Stimulated activated naive CD8-positive, alpha-beta T cell treated with anti-CD3 and anti-CD28 coated beads, Interleukin-15, amount 100 ng/mL, for 72 hours (primary cell): ENCODE measurements at places on chromosomes 4 and X.

GRCh38 chrX:119101168-119101567 is 26.4 kb downstream of the KIAA1210 start:
- DNase-seq = no peak

- DNase-seq = no peak
Measured at GRCh38 chr4:133584714-133585113, 435.6 kb downstream of the PCDH10 start.

- no peak for DNase-seq
Measured at GRCh38 chrX:120357186-120357585, 4.7 kb upstream of the ATP1B4 start.

GRCh38 chr4:38125816-38126215 is 165.6 kb downstream of the PTTG2 start:
- no peak for DNase-seq

GRCh38 chrX:22063284-22063683 is 31.2 kb downstream of the PHEX start:
- peak; percentile 13 for DNase-seq

- DNase-seq = no peak
Measured at GRCh38 chr4:153468587-153468986, 2.4 kb downstream of the TMEM131L start.

- DNase-seq = no peak
Measured at GRCh38 chr4:139800082-139800481, 134.5 kb downstream of the MGST2 start.

GRCh38 chrX:71996136-71996535 is 85.5 kb downstream of the NHSL2 start:
- no peak for DNase-seq

GRCh38 chrX:7024850-7025249 is 122.7 kb upstream of the STS start:
- no peak for DNase-seq

GRCh38 chr4:76737180-76737579 is 160.8 kb downstream of the SOWAHB start:
- no peak for DNase-seq

DNA sequence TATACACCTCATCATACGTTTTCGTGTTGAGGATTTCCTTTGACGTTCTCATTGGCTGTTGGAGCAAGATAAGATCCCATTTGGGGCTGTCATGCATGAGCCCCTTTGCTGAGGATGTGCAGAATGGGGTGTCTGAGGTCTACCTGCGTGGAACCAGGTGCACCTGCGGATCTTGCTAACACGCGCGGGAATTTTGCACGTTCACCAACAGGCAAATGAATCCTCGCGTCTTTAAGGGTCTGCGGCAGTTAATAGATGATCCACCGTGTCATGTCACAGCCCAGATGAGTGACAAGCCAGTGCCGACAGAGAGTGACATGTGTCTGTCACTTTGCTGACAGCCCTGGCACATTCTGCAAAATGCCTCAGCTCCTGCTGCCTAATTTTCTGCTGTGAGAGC is 56.3 kb upstream of the SHOX start:
- peak; percentile 41 for DNase-seq

GRCh38 chr4:25879991-25880651 is 17.3 kb upstream of the SEL1L3 start:
- DNase-seq = no peak

- DNase-seq = no peak
Measured at GRCh38 chr4:165656829-165657490, 216.1 kb upstream of the TLL1 start.

- no peak for DNase-seq
Measured at GRCh38 chrX:39167791-39168190, 366.5 kb downstream of the MID1IP1 start.

DNA sequence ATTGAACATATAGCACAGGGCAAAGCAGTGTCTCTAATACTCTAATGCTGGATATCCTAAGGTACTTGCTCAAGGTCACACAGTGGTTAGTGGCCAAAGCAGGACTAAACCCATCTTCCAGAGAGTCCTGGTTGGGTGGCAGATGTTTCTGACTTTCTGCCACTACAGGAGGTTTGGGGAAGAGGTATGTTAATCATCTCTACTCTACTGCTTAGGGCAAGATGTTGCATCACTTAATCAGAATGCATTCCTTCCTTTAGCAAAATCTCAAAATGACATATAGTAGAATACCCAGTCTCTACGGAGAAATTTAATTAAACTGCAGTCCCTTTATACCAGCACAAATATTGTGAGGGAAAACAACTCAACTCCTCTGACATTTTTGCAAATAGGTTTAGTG is 190.7 kb upstream of the FAM241A start:
- no peak for DNase-seq

- no peak for DNase-seq
Measured at GRCh38 chr4:48191758-48192157, 57.7 kb upstream of the TXK start.

DNA sequence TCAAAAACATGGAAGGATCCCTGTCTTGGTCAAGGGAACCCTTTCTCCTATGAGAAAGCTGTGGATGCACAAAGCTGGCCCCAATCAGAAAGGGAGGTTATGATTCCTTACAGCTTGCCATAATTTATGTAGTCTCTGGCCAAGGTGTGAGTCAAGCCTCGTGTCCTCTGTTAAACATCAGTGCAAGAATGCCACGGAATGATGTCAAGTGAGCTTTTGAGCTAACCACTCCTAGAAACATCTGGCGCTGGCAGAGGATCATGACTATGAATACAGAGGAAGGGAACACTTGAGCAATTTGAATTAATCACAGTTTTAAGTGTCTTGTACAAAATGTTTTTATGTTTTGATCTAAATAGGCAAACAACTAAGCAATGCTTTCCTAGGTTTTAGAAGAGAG is 51.5 kb upstream of the RAP2C start:
- no peak for DNase-seq

- DNase-seq = no peak
Measured at GRCh38 chr4:167784826-167785225, 307.5 kb upstream of the ANXA10 start.

- no peak for DNase-seq
Measured at GRCh38 chr4:127856196-127856812, 24.4 kb upstream of the PLK4 start.

- no peak for DNase-seq
Measured at GRCh38 chr4:110705440-110705782, 82.5 kb upstream of the PITX2 start.

DNA sequence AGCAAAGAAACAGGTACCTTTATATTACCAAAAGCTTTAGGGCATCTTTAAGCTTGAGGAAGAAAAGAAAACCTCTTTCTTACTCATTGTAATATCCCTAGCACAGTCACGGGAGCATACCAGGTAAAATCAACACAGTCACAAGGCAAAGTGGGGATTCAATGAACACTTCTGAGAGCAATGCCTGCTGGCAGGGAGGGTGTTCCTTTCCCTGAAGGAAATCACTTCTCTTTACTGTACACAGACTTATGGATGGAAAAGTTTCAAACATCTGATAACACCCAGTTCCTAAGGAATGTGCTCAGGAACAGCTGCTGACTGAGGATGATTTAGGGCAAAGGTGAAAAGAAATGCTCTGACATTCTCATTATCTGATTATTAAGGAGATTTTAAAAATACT is 94.8 kb downstream of the MAML3 start:
- no peak for DNase-seq

GRCh38 chr4:1058997-1059665 is 47.7 kb downstream of the FGFRL1 start:
- no peak for DNase-seq

DNA sequence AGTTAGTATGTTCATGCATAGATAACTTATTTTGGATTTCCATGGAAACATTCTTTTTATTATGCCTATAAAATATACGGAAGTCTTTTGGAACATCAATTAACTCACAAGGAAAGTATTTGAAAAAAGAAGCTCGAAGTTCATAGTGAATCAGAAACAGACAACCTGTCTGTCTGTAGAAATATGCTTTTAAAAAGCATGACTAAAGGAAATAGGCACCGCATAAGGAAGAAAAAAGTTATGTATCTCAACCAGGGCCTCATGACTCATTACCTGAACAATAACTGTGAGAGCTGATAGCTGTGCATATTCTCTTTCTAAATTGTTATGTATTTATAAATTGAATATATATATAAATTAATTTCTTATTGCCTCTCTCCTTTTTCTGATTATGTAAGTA is 324.1 kb downstream of the TLL1 start:
- no peak for DNase-seq

DNA sequence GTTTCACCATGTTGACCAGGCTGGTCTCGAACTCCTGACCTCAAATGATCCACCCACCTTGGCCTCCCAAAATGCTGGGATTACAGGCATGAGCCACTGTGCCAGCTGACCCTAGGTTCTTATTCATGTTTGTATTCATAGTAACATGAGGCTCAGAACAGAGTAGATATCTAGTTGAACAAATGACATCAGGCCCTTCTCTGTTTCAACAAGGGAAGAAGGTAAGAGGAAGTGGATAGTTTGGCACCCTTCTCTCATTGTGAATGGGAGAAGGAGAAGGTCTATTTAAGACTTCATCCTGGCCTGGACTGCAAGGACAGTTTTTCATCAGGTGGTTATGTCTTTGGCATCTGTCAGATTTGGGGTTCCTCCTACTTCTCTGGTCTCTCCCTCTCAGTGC is 13.8 kb downstream of the GJB1 start:
- no peak for DNase-seq

DNA sequence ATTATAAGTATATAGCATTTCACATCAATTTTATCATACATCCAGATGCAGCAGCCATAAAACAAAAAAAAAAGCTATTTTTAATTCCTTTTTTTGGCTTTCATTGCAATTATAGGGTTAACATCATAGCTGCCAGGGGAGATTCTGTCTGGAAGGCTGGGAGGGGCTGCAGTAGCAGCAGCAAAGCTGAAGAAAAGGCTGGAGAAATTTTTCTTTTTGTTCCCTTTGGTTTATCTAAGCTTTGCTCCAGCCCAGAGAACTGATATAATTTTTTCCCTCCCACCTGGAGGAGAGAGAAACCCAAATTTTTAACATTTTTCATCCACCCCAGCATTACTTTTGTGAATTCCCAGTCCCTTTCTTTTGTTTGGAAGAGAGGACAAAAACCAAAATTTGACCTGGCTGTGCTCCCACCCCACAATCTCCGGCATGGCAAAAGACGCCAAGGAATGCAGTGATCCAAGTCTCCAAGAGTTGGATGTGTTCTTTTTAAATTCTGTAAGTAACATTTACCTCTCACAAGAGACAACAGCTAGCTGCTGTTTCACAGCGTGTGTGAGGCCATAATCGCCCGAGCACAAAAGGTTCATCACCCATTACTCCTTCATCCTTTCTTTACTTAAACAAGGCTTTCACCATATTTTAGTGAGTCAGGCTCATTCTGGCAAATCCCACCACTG is 25.1 kb upstream of the FAM156A start:
- DNase-seq = no peak

DNA sequence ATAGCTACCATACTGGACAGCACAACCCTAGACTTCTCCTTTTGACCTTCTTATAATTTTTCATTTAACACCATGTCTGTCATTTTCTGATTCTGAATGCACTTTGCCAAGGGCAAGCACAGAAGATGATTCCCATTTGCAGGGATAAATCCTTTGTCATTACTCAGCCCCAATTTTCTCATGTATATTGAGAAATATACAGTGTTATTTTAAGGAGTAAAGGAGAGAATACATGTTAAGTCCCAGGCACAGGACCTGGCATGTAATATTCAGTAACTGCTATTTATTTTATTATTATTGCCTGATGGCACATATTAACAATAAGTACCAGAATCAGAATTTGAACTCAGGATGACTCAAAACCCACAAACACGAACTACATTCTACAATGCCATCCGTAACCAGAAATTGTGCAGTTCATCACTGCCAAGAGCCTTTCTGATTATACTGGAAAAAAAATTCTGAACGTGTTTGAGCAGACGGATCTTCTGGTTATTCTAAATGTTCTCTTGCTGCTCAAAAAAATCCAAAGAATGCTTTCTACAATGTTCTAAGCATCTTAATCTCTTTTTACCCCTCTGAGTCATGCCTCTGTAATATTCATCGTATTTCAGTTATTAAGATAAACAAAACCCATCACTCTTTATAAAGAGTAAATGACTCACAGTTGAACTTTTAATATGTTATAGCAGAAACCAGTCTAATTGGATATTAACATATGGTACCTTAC is 170.0 kb downstream of the MID1 start:
- DNase-seq = no peak

DNA sequence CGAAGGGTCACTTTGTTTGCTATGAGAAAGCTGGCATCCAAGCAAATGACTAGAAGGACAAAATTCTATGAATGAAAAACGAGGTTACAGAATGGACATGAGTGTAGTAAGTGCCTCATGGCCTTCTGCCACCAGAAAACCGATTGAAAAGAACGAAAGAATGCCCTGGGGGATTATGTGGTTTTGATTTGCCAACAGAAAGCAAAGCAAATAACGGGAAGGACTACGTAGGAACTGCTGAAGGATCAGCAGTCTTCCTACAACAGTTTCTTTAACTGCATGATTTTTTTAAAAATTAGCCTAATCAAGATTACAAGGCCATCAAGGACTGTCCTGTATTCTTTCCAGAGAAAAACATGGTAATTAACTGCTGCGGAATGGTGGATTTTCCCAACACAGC is 50.6 kb downstream of the NRK start:
- no peak for DNase-seq

- no peak for DNase-seq
Measured at GRCh38 chrX:110743679-110744340, 51.8 kb downstream of the CHRDL1 start.

GRCh38 chr4:39732728-39733127 is 34.8 kb downstream of the UBE2K start:
- DNase-seq = no peak

DNA sequence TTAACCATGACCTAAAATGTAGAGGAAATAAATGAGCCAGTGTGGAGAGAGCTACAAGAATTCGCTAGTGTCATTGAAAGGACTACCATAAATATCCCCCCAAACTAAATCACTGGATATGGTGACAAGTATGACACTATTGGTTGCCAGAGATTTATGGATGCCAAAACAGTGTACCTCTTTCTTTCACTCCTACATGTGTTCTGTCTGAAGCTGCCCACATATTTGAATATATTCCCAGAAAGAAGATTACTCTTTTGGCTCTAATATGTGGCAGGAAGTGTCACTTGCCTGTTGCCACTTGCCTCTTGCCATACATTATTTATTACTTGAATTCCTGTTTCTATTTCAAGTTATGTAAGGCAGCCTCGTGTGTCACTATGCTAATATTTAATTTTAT is 1573.6 kb downstream of the TECRL start:
- no peak for DNase-seq

- DNase-seq = no peak
Measured at GRCh38 chr4:95877636-95878035, 37.7 kb downstream of the PDHA2 start.
